ENCODE measurements at places on chromosomes 3 and 15. TPM values are rescaled to one million over a fixed set of nuclear protein-coding genes. Genes with fewer than 3 reads are reported as not detected.

Gene LRTM1
- not detected for total RNA-seq

Gene WDR93
- total RNA-seq = not detected

Gene VPS33B
- 26.0 TPM for total RNA-seq

Gene TUBGCP4
- 13.0 TPM for total RNA-seq

Gene C3orf85
- not detected for total RNA-seq

Gene HACD3
- 16.3 TPM for total RNA-seq

Gene SV2B
- 0.09 TPM for total RNA-seq

Gene CCR3
- total RNA-seq = 0.33 TPM

Gene SLC12A1
- total RNA-seq = not detected

Gene C3orf33
- 3.2 TPM for total RNA-seq

Gene GP5
- 5.1 TPM for total RNA-seq

Gene CCDC39
- total RNA-seq = not detected

All from T-cell (primary cell).